ENCODE measurements at places on chromosomes 11 and 22.

DNA sequence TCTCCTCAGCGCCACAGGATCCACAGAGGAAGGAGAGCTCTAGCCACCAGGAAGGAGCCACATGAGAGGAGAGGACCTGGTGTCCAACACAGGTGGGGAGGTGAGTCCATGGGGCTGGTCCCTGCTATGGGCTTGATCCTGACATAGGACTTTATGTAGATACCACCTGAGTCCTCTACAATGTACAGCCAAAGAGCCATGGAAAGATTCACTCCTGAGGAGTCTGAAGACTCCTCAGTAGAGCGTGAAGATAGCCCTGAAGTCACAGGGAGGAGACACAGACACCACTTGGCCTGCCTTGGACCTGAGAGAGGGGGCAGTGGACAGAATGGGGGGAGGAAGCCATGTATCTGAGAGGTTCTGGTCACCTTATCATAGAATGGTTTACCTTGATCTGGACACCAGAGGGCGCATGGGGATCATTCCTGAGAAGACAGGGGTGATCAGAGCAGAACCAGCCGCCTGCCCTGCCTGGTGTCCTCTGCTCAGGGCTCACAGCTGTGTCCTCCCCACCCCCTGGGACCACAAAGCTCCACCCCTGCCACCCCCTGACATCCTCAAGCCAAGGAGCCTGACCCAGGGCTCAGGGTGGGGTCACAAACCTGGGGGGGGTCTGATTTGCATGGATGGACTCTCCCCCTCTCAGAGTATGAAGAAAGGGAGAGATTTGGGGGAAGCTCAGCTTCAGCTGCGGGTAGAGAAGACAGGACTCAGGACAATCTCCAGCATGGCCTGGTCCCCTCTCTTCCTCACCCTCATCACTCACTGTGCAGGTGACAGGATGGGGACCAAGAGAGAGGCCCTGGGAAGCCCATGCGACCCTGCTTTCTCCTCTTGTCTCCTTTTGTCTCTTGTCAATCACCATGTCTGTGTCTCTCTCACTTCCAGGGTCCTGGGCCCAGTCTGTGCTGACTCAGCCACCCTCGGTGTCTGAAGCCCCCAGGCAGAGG is 77.0 kb downstream of the ZNF280B start:
- DNase-seq, result peak; percentile 64

DNA sequence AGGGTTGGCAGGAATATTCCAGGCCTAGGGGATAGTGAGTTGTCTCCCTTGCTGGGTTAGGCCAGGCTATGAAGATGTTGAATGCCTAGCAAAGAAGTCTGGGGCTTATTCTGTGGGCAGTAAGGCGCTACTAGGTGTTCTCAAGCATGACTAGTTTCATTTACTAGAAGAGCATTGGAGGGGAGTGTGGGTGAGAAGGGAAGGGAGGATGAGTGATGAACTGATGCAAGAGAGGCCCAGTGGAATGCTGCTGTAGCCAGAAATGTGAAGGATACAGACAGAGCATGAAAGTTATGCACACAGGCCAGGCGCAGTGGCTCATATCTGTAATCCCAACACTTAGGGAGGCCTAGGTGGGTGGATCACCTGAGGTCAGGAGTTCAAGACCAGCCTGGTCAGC is 33.5 kb downstream of the POU2F3 start:
- no peak for DNase-seq

DNA sequence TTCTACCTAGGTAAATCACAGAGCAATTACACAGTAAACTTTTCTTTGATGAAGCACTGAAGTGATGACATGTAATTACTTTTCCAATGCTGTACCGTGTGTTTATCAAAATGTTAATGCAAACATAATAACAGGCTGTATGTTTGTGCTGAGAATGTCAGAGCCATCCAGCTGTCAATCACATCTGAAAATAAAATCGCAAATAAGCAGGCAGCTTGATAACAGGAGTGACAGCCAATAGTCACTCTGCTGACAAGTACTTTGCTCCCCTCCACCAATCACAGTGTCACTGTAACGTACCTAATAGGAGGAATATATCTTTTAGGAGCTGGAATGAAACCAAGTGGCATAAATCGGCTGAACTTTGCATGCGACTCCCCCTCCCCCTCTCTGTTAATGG is 119.7 kb downstream of the KIRREL3 start:
- DNase-seq, result no peak

GRCh38 chr11:131653260-131653659 is 282.8 kb downstream of the NTM start:
- DNase-seq, result no peak

- no peak for DNase-seq
Observed at GRCh38 chr22:42586381-42586780, 28.3 kb downstream of the POLDIP3 start.

- no peak for DNase-seq
Observed at GRCh38 chr11:3834664-3835461, 5.9 kb downstream of the RHOG start.

- no peak for DNase-seq
Observed at GRCh38 chr22:31707519-31707918, 42.4 kb downstream of the PRR14L start.

DNA sequence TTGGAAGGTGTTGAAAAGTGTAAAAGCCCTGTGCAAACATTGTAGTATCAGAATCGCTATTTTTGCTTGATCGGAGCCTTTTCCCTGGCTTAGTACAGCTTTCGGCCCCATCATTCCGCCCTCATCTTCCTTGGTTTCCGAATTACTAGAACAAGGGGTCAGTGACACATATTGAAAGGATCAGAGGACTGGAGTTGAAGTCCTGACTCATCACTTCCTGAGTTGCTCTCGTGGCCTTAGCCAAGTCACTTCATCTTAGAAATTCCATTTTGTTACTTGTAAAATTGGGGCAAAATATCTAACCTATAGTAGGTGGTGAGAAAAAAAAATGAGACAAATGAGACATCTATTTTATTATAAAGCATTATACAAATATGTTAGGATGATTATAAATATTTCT is 375.0 kb downstream of the NTM start:
- DNase-seq, result no peak

- peak; percentile 47 for DNase-seq
Observed at GRCh38 chr11:70661761-70662501, 263.6 kb downstream of the CTTN start.

- no peak for DNase-seq
Observed at GRCh38 chr22:36452250-36452977, 29.0 kb downstream of the TXN2 start.

- no peak for DNase-seq
Observed at GRCh38 chr11:559712-560304, 730 bp downstream of the LMNTD2 start.

DNA sequence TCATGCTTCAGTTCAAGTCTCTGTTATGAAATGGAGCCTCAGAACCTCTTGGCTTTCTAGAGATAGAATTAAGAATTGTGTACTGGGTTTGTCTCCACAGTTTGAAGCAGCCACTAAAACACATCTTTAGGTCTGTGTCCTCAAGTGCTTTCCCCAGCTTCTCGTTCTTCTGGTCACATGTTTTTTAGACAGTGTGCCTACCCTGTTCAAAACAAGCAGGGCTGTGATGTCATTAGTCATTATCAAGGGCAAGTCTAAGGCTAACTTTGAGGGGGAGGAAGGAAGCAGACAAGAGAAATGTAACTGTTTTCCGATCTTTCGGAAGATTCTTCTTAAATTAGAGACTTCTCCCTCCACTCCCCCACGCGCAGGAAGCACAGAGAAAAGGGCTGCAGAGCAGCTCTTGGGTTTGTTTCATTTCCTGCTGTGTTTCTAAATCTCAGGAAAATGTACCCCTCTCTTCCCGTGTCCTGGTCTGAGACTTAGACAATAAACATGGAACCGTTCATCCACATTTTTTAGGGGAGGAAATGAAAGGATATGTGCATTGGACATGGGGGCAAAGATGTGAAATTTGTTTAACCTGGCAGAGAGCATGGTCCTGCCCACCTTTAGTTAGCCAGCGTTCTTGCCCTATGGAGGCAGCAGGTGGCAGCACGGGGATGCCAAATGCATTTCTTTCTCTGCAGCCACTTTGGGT is 3.1 kb downstream of the AKIP1 start:
- DNase-seq, result no peak

DNA sequence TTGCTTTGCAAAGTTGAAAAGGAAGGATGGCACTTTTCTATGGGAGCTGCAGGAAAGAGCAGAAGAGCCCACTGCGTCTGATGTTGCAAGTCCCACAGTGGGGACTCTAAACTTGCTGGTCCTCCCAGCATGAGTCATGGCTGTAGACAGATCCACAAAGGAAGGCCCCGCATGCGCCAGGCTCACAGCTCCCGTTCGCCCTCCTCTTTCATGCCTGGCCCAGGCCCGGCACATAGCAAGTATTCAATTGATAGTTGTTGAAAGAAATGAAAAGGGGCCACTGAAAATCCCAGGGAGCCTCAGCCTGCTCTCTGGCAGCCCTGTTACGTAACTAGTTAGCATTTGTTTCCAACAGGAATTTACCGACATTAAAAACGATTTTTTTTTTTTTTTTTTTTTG is 18.9 kb downstream of the AP1B1 start:
- peak; percentile 69 for DNase-seq

- peak; percentile 54 for DNase-seq
Observed at GRCh38 chr11:76185931-76186401, 20.3 kb downstream of the WNT11 start.

DNA sequence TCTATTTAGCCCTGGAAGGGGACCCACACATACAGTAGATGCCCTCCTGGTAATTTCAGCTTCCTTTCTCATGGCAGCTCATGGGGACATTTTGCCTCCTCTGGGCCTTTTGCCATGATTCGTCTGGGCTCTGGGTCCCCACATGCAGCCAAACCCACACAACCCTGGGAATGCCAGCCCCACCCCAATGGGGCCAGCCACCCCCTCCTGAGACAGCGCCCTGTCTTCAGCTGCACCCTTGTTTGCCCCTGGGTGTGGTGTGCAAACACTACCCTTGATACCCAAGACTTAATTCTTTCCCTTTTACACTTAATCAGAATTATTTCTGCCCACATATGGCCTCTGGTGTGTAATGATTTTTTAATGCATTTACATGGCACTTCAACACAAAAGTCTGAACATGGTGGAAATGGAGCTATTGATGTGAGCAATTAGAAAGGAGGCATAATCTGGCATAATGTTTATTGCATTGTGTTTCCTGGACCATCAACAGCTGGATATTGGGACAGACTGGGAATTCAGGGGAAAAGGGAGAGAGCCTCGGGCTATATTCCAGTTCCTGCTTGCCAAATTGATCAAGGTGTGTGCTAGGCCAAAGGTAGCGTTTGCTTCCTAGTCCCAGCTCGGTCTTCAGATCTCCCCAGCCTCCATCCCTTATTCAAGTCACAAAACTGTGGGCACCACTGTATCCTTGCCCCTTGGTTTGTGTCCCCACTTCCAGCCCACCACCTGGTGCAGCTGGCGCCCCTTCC is 85.0 kb upstream of the ANO1 start:
- no peak for DNase-seq

DNA sequence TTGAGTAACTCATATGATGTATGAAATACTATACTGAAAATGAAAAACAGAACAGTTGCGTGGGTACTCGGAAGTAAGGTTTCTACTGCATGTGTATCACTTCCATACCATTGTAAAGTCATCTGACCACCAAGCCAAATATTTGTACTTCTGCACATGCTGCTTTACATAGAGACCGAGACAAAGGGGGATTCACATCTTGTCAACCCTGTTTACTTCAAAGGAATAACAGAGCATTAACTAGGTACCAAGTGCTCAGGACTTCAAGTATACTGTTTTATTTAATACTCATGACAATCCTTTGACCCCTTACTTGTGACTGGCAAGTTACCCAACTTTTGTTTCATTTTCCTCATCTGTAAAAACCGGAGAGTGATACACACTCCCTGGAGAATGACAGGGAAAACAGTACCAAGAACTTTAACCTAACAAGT is 9.9 kb downstream of the MAPK1 start:
- no peak for DNase-seq

DNA sequence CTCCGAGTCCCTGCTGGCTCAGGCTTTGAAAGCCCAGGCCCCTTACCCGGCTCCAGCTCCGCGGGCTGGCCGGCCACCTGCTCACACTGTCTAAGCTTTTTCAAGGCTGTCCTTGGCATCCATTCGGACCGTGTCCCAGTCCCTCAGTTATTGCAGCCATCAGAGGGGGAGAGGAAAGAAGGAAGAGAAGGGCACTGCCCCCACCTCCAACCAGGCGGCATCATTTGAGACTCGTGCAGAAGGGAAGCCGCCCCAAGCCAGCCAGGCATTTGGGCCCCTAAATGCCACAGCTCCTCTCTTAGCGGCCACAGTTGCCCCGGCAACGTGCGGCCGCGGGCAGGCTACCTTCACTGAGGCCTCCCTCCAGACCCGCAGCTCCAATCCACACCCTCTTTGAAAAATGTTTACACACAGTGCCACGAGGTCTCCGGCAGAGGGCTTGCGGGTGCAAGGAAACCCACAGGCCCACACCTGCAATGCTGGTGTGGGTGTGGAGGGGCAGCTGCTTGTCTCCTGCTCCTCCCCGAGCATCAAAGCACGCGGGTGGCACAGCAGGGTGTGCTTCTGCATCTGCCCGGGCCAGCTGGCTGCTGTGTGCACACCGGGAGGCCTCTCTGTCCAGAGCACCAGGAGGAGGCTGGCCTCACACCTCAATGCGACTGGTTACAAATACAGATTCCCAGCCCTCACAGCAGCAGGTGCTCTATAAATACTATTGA is 124.4 kb downstream of the CTTN start:
- DNase-seq, result peak; percentile 26

DNA sequence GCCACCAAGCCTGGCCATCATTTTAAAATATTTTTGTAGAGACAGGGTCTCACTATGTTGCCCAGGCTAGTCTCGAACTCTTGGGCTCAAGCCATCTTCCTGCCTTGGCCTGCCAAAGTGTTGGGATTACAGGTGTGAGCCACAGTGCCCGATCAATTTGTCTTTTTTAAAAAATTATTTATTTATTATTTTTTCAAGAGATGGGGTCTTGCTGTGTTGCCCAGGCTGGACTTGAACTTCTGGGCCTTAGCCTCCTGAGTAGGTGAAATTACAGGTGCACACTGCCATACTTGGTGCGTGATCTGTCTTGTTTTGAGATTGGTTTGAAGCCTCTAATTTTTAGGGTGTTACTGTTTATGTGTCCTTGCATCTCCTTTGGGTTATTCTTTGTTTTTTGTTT is 10.2 kb downstream of the CABIN1 start:
- no peak for DNase-seq

DNA sequence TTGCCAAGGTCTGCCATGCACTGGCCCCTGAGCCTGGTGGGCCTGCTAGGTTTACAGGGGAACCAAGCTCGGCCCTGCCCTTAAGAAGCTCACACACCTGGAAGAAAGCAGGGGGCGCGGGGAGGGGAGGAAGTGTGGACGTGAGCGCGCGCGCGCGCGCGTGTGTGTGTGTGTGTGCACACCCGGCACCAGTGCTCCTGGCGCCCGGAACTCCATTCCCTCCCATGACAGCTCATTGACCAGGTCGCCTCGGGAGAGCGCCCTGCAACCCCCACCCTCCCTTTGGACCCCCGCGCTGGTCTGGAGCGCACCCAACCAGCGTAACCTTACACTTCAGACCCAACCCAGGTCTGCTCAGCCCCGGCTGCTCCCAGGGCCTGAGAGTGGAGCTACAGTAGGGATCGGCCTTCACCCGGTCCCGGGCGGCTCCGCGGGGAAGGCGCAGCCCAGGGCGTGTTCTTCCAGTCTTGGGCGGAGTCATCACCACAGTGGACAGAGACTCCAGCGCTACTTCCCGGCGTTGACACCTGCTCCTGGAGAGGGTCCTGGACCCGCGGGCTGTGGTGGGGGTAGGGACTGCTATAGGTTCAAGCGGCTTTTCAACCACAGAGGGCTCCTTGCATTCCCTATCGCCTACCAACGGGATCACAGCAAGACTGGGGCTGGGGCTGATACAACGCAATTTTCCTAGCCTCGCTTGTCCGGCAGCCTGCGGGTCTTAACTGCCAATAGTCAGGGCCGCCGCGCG is 1.5 kb downstream of the GALNT18 start:
- DNase-seq, result peak; percentile 40
